Activated CD4-positive, alpha-beta T cell treated with anti-CD3 and anti-CD28 coated beads, Interleukin-2, amount 10 ng/mL, durations not matched to agents 7 days and 5 days (primary cell): ENCODE measurements at places on chromosomes 4 and X. TPM values are rescaled to one million over a fixed set of nuclear protein-coding genes. Genes with fewer than 3 reads are reported as not detected.

GRCh38 chrX:103616676-103617186 is 9.0 kb downstream of the TCEAL3 start:
- H3K36me3 ChIP-seq: no peaks in the 10 kb centered on the region
- H3K27me3 ChIP-seq: no peaks in the 10 kb centered on the region
- no peak for DNase-seq
- no peaks in the 10 kb centered on the region for H3K4me1 ChIP-seq
- H3K4me3 ChIP-seq: no peak overlapping the region
- no peak overlapping the region for H3K27ac ChIP-seq

DNA sequence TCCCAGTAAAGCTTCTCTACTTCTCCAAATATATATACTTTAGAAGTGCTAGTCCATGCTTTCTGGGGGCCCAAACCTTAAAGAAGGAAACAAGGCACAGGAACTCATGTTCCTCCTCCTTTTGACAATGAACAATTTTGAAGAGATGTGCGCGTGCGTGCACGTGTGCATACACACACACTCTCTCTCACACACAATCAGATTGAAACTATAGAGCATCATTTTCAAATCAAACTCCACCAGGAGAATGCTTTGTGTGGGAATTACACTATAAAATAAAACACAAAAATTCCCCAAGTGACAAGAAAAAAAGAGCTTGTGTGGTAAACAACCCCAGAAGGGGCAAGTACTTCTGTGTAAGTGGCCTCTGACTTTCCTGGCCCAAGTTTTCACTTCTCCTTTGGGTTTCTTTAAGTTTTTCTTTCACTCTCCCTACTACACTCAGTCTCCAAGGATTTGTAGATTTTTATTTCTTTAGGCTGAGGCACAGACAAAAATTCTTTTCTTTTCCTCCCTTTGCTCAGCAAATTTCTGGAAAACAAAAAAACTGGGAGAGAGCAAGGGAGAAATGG is 46.6 kb upstream of the SHISA3 start:
- H3K36me3 ChIP-seq: no peaks in the 10 kb centered on the region
- H3K4me1 ChIP-seq: no peaks in the 10 kb centered on the region
- H3K27ac ChIP-seq: no peak overlapping the region
- DNase-seq: no peak
- peaks cover 14% of the 10 kb centered on the region for H3K27me3 ChIP-seq

GRCh38 chr4:168353746-168354145 is 35.2 kb upstream of the DDX60 start:
- H3K4me1 ChIP-seq: peaks cover 2% of the 10 kb centered on the region
- no peak overlapping the region for H3K4me3 ChIP-seq
- H3K27me3 ChIP-seq: peaks cover 12% of the 10 kb centered on the region
- no peak overlapping the region for H3K27ac ChIP-seq

DNA sequence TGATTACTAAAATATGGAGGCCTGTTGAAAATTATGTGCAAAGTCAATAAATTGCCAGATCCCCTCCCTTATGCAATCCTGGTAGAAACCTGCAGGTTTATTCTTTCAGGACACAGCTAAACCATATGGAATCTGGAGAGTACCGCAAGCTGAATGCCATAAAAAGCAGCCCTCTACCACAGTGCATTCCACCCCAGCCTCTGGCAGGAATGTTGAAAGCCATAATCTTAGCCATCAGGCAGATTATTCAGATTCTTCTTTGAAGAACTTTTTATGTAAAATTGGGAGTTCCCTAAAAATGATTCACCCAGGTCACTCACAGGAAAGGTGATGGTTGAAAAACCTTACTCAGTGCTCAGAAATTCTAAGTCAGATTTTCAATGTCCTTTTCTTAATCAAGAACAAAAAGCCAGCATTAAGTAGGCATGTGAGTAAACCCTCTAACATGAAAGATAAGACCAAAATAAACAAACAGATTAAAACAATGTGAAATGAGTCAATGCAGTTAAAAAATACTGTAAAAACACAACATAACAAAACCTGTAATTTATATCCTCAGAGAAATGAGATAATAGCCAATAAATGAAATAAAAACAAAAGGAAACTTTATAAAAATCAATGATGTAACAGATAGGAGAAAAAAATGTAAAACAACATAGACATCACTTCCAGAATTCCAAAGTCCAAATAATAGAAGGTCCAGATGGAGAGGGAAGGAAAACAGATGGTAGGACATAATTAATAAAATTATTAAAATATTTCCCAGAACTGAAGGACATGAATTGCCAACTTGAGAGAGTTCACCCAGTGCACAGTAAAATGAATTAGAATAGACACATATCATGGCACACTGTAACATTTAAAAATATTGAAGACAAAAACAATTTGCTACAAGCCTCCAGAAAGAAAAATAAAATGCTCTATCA is 226.9 kb downstream of the FSTL5 start:
- no peak overlapping the region for H3K27ac ChIP-seq
- H3K27me3 ChIP-seq: no peaks in the 10 kb centered on the region
- H3K36me3 ChIP-seq: no peaks in the 10 kb centered on the region
- no peak for DNase-seq
- H3K4me3 ChIP-seq: no peak overlapping the region

DNA sequence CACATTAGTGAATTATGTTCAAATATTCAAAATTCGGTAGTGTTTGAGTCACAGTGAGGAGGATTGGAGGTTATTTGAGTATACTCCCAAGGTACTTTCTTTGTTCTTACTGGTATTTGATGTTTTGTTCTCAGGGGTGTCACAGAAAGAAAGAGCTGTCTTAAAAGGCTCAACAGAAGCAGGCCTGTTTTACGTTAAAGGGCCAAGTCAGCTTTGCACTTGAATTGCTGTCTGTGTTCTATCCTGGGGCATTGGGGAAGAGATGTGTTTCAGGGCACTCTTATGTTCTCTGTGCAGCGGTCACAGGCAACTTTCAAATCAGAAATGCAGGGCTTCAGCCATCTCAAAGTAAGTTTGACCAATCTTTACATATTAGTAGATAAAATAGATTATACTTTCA is 1113.1 kb upstream of the LCORL start:
- H3K27ac ChIP-seq: no peak overlapping the region
- DNase-seq: no peak
- no peaks in the 10 kb centered on the region for H3K27me3 ChIP-seq
- no peak overlapping the region for H3K4me3 ChIP-seq
- H3K4me1 ChIP-seq: no peaks in the 10 kb centered on the region

DNA sequence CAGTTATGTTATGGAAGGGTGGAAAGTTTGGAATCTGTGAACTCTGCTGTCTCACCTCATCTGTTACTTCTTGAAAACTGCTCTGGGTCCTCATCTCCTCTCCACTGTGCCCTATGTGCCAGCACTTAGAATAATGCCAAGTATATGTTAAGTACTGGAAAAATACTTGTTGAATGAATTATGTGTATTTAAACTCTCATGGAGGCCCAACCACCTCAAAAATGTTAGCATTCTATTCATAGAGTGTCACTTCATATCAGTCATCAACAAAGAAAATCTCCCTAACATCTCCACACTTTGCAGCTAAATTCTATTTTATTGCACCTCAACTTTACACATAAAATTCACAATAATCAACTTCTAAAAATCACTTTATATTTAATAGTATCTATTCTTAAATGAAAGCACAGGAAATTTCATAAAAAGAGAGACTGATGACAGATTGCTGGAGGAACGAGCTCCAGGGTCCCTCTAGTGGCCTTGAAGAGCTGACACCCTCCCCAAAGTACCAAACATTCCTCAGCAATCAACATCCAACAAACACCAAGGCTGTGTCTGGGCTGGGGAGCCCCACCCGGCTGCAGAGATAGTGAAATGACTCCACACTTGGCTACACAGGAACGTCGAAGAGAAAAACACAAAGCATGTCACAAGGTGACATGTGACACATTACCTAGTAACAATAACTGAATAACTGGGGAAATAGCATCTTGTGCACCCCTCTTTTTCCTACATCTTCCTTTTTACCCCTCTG is 45.8 kb downstream of the SLC39A8 start:
- H3K4me1 ChIP-seq: peaks cover 1% of the 10 kb centered on the region
- no peak overlapping the region for H3K27ac ChIP-seq
- peak; percentile 19 for DNase-seq
- no peak overlapping the region for H3K4me3 ChIP-seq
- peaks cover 20% of the 10 kb centered on the region for H3K36me3 ChIP-seq

GRCh38 chr4:77157859-77158486 is 966 bp downstream of the CCNG2 start:
- peak overlapping the region; percentile 88 for H3K4me3 ChIP-seq
- H3K36me3 ChIP-seq: peaks cover 31% of the 10 kb centered on the region
- H3K27ac ChIP-seq: peak overlapping the region; percentile 87
- DNase-seq: peak; percentile 77

Gene EOLA1
- total RNA-seq: 37.2 TPM

Gene PNMA5
- 0.06 TPM for total RNA-seq

Gene COX7B2
- not detected for total RNA-seq

Gene POLN
- total RNA-seq: 3.3 TPM
